Hepatic stellate cell (primary cell): ENCODE measurements at places on chromosomes 1 and 21.

- DNase-seq: peak; percentile 81
These were observed 147.8 kb downstream of the TOMM20 start for GRCh38 chr1:234980645-234981396.

- DNase-seq: no peak
These were observed 4.1 kb upstream of the KRTAP12-2 start for GRCh38 chr21:44670642-44671432.

GRCh38 chr21:45615145-45615711 is 28.3 kb upstream of the PCBP3 start:
- DNase-seq: no peak

- no peak for DNase-seq
These were observed 98.8 kb downstream of the GLIS1 start for GRCh38 chr1:53639996-53640700.

DNA sequence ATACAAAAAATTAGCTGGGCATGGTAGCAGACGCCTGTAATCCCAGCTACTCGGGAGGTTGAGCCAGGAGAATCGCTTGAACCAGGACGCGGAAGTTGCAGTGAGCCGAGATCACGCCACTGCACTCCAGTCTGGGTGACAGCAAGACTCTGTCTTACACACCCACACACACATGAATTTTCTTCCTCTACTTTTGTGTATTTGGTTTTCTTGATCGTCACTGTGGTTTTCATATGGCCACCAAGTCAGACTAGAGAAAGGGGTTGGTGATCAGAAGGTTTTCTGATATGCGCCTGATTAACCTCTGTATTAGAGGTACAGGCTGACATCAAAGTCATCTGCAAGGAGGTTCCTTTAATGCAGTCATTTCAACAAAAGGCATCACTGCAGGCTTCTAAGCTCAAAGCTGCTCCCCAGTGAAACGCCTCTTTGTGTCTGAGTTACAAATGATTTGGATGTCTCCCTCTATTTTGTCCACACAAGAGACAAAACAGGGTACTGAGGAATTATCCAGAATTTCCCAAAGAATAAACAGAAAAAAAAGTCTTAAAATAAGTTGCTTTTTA is 11.1 kb downstream of the SH2D1B start:
- DNase-seq: no peak

DNA sequence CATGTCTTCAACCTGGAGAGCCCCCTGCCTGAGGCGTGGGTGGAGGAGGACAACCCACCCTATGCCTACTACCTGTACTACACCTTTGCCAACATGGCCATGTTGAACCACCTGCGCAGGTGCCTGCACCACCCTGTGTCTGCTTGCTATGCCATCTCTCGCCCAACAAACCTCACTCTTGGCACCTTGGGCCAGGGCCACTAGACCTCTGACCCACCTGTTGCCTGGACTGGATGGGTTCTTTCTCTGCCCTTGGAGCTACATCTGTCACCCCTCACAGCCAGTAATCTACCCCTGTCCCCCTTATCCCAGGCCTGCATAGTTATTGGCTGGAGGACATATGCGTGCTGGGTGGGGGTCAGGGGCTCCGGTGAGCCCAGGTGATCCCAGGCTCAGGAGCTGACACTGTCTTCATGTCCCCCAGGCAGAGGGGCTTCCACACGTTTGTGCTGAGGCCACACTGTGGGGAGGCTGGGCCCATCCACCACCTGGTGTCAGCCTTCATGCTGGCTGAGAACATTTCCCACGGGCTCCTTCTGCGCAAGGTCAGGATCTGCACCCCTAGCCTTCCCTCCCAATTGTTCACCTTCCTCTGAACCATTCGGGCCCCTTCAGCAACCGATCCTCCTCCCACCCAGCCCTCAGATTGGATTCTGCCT is 9.9 kb downstream of the AMPD2 start:
- DNase-seq: no peak

- DNase-seq: no peak
These were observed 8.4 kb upstream of the ZNF697 start for GRCh38 chr1:119656410-119656955.

GRCh38 chr1:245776694-245777332 is 622.0 kb downstream of the KIF26B start:
- DNase-seq: no peak
